GF-D8 (cell line): ENCODE measurements at places on chromosomes 11 and 22.

DNA sequence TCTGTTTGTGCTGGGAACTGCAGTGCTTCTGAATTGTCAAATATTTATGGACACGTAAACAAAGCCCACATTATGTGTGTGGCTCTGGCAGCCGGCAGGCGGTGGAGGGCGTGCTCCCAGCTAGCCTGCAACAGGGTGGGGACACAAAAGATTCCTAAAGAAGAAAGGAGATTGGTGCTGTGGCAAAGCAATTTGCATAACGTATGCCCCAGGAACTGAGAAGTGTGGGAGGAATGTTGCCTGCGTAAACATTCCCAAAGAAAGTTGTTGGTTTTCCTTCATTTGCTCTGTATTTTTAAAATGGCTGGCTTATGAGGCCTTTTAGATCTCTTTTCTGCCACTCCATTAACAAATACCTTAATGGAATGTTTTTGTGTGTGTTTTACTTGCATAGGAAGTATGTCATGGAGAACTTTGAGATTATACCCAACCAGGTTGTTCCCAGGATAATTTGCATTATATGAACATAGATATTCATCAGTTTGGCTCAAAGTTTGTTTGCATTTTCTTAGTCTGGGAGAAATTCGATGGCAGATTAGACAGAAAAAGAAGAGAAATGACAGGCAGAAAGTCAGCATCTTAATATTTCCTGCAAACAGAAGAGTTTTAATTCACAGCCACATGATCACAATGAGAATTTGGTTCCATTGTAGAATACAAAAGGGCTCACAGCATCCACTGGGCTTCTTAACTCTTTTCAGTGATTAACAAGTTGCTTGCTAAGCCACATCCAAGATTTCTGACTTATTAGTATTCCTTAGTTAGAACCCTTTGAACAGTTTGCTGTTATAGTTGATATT is 41.8 kb upstream of the DLAT start:
- no peak for DNase-seq

DNA sequence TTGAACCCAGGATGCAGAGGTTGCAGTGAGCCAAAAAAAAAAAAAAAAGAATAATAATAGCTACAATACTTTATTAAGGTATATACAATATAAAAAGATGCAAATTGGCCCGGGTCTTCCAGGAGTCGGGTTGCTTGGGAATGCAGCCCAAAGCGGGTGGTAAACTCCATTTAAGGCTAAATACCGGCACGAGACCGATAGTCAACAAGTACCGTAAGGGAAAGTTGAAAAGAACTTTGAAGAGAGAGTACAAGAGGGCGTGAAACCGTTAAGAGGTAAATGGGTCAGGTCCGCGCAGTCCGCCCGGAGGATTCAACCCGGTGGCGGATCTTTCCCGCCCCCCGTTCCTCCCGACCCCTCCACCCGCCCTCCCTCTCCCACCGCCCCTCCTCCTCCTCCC is 143.3 kb downstream of the DLG2 start:
- DNase-seq, result no peak

DNA sequence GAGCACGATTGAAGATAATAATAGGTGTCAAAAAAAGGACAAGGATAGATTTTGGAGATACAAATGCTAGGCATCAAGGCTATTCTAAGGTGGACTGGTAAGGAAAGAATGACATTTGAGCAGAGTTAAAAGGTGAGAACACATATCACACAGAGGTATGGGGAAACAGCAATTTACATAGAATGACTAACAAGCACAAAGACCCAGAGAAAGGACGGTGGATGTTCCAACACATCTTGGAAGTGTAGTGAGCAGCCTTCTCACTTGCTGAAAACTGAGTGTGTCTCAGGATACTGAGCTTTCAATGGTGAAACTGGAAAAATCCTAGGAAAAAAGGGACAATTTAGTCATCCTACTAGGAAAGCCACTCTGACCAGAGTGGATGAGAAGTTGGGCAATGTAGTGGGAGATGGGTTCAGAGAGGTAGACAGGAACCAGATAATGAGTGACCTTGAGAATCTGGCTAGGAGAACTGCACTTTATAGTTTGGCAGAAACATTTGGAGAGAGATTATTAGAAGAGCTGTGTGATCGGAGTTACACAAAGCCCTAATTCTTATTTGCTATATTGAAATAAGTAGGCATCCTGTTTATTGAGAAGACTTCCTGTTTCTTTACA is 706.0 kb downstream of the KCNA4 start:
- no peak for DNase-seq

DNA sequence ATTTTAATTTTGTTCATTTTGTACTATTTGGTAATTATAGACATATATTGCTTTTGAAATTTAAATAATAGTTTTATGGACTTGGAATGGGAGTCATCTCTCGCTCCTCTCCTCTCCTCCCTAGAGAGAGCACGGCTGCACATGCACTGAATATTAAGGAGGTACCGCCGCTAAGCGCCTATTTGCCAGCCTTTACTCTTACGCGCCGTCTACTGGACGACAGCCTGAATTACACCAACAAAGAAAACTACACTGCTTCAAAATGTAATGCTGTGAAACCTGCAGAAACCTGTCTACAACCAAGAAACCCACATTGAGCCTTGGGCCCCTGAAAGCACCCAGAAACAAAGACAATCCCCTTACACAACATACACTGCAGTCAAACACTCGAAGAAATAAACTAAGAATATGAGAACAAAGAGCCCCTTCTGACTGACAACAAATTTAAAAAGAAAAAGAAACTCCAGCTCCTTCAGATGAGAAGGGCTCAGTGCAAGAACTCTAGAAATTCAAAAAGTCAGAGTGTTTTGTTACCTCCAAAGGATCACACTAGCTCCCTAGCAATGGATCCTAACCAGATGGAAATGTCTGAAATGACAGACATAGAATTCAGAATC is 737.2 kb downstream of the LRRC4C start:
- DNase-seq, result no peak

DNA sequence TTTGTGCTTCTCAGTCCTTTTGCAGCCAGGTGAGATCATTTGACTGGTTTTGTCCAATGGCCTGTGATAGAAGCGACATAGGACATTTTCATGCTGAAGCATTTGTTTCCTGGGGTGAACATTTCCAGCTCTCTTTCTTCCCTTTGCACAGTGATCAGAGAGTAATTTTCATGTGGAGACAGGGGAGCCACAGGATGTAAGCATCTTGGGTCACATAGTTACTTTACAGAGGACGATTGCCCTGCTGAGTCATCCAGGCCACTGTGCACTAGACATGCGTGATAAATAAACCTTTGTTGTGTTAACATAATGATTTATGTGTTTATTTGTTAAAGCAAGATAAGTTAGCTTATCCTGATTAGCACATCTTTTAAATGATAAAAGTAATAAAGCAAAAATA is 263.5 kb upstream of the CCDC179 start:
- no peak for DNase-seq

- no peak for DNase-seq
Observed at GRCh38 chr22:44537015-44537414, 39.0 kb upstream of the RTL6 start.

DNA sequence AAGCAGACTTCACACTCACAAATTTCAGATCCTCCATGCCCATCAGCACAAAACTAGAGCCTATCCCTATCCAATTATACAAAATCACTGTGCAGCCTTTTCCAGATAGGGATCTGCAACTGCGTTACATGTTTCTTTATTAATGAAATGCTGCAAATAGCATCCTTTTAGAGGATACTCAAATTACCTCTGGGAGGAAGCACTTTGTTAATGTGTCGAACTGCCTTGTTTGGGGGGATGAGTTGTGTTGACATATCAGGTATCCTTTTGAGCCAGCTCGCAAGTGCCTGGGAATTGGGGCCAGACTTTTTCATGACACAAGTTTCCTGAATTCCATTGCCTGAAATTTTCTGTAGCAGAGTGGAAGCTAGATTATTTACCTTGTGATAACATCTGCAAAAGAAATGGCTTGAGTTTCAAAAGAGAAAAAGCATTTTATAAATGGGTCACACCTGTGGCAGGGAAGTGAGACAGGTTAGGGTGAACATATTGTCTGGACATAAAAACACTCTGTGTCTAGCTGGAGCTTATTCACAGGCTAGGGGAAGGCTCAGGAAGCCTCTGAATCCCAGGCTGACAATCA is 299.1 kb upstream of the MTNR1B start:
- DNase-seq, result no peak

DNA sequence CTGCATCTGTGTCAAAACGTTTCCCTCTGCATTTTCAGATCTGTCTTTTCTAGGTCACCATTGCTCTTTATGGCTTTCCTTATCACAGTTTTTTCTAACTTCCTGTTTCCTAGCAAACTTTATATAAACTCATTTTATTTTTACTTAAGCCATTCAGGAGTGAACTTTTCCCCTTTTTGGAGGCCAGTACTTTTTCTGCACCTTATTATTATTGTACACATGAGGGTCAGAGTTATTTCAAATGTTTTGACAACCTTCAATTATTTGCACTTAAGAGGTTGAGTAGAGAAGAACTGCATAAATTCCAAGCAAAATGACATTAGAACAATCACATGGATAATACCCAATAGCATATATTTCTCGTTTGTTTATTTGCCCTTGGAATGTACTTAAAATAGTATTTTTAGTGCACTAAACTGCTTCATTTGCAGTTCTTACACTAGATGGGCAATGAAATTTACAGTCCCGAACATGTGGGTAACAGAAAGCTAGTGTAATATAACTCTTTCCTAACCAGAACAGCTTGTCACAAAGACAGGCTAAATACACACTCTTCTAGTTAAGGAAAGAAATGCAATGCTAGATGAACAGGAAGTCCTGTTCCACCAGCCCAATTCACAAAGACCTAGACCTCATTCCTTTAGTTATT is 79.5 kb downstream of the UBASH3B start:
- peak; percentile 67 for DNase-seq

- DNase-seq, result no peak
Observed at GRCh38 chr22:38083931-38084631, at the start of gene SLC16A8. Gene SLC16A8, minus strand, starts transcription at chr22:38084184. Its CDS starts 1,311 bp downstream, at chr22:38082873.

DNA sequence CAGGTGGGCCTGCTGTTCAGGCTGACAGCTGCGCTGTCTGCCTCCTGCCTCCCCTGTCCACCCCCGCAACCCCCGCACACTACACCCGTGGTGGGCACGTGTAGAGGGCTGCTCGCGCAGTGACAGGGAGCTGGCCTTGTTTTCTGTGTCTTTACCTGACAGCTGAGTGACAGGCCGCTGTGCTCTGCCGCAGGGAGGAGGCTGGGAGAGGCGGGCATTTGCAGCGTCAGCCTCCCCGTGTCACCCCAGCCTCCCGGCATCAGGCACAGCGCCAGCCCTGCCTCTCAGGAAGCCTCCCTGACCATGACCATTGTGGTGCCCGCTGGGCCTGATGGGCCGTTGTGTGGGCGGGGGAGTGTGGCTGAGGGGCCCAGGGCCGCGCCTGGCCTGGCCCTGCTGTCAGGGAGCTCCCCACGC is 32.0 kb upstream of the RELT start:
- no peak for DNase-seq

DNA sequence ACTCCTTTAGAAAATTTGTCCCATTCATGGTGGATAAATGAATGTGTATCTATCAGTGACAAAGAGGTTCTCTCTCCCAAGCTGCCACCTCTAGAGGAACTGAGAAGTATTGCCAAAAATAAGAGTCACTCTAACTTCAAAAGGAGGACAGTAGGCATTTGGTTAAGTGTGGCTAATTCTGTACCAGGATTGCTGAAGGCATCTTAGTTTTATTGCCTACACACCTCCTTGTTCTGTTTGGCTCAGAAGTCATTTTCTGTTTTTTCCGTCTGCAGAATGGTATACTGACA is 189.0 kb upstream of the MPPED2 start:
- no peak for DNase-seq

GRCh38 chr11:46451759-46452158 is 60.2 kb upstream of the CHRM4 start:
- no peak for DNase-seq

DNA sequence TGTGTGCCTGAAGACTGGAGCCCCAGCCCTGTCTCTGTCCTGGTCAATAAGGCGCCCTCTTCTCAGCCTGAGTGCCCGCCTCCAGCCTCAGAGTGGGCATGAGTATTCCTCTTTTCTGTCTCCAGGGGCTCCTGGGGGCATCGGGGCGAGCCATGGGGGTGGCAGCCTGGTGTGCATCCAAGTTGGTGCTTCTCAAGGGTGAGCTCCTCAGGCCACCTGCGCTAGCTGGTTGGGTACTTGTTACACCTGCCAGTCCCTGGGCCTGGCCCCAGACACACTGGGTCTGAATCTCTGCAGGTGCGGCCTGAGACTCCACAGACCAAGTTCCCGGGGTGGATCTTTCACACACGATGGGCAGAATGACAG is 168.6 kb upstream of the B3GAT1 start:
- DNase-seq, result no peak

DNA sequence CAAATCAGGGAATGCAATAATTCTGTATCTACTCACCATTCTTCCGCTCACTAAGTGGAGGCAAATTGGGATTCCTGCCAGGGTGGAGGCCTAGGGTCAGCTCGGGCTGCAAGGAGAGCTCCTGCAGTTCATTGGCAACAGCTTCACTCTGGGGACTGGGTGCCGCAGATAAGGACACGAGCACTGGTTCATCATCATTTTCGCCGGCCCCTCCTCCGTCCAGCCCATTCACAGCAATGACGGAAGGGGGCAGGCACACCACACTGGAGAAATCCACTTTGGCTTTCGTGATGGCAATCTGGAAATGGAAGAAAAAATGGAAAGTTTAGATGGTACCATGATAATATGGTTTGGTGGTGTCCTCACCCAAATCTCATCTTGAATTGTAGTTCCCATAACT is 84.4 kb downstream of the MRTFA start:
- no peak for DNase-seq

DNA sequence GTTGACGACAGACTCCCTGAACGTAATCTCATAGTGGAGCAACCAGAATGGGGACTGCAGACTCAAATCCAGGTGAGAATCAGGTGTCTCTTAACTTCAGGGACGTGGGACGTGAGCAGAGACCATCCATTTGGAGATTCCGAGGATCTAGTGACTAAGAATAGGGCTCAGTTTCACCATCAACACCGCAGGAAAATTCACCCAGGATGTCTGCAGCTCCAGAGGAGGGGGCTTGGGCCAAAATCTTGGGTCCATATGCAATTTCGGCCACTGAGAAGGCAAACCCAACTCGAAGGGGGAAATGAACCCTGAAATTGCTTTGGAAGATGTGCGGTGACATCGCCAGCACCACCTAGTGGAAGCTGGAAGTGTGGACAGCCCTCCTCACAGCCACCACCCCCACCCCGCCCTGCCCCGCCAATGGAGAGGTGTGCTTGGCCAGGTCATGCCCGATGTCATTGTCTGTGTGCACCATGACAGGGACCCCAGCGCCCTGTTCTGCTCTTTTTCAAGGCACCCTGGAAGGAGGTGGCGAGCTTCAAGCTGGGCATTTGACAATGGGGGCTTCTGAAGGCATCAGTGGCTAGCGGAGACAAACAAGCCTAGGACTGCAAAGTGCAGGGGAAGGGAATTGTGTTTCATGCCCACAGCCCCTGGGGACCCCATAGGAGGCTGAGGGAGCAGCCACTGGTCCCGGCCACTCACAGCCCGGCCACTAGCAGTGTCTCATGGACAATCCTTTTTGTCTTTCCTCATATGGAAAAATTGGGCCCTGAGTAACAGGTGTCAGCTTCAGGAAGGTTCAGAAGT is 24.8 kb downstream of the APOL1 start:
- no peak for DNase-seq
